ENCODE measurements at places on chromosomes 2 and 18. TPM values are rescaled to one million over a fixed set of nuclear protein-coding genes. Genes with fewer than 3 reads are reported as not detected.

DNA sequence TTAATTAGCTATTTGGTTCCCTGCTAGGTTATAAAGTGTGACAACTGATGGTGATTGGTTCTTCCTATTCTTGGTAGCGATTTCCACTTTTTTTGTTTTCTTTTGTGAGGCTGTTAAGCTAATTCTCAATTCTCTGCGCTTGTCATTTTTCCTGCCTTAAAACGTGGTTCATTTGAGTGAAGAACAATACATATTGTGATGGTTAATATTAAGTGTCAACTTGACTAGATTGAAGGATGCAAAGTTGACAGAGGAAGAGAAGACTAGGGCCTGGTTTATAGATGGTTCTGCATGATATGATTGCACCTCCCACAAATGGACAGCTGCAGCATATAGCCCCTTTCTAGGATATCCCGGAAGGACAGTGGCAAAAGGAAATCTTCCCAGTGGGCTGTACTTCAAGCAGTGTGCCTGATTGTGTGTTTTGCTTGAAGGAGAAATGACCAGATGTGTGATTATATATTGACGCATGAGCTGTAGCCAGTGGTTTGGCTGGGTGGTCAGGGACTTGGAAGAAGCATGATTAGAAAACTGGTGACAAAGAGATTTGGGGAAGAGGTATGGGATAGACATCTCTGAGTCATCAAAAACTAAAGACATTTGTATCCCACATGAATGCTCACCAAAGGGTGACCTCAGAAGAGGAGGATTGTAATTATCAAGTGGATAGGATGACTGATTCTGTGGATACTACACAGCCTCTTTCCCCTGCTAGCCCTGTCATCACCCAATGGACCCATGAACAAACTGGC, 39.4 kb upstream of the ZNF804A start:
- DNase-seq: no peak

- no peak for DNase-seq
Measured at GRCh38 chr2:42404676-42405075, 43.7 kb upstream of the COX7A2L start.

DNA sequence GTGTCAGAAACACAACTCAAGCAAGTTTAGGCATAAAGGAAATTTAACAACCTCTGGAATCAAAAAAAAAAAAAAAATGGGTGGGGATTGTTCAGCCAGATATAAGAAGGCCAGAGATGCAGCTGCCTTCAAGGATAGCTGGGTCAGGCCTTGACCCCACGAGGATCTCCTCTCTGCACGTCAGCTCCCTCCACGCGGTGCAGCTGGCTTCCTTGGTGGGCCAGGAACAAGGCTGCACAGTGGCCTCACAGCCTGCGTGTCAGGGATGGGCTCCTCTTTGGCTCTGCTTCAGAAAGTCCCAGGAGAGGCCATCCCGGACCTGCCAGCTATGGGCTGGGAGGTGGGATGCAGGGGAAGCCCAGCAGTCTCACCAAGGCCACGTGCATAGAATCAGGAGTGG, 55.5 kb downstream of the TIMM21 start:
- no peak for DNase-seq

HES6 gene
- total RNA-seq: 222 TPM

DNA sequence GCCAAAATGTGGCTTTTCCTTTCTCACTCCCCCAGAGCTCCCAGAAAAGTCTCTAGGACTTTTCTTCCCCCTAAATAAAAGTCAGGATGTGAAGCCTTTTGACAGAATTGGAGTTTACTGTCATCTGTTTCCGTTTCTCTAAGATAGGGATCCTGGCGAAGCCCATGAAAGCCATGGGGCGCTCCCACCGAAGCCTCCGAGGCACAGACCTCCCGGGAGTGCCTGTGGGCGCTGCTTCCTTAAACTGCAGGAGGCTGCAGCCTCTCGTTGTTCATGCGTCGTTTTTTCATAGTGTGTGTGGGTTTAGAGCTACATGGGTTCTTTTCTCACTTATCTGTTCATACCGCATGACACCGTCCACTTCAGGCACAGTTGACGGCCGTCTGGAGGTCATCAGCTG, 56.8 kb downstream of the ASAP2 start:
- DNase-seq: no peak

DNA sequence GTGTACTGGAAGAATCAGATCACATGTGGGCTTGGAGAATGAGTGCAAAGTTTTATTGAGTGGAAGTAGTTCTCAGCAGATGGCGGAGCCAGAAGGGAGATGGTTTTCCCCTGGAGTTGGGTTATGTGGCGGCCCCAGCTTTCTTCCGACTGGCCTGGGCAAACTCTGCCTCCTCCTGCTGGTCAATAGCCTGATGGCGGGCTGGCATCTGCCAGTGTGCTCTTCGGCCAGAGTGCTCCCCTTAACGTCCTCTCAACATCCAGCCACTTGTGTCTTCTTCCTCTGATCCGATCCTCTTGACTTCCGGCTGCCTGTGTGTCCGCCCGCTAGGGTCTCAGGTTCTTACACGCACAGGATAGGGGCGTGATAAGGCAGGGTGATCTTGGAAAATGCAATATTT, 741.3 kb downstream of the RNF144A start:
- DNase-seq: no peak

DNA sequence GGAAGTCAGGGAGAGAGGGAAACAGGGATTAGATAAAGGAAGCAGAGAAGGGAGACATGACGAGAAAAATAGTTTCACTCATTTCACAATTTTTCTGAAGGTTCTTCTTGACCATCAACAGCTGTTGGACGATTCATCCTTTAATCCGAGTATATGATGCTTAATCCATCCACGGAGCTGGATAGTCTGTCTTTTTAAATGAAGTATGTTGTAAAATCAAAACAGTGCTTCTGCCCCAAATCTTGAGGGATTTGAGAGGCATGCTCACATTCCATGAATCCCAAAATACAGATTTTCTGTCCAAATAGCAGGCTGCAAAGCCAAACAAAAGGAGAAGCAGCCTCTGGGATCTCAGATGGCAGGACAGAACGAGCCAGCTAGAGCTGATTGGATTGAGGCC, 47.5 kb downstream of the EPAS1 start:
- no peak for DNase-seq

TUBB8B gene
- total RNA-seq: not detected

SF3B1 gene
- 288 TPM for total RNA-seq

DNA sequence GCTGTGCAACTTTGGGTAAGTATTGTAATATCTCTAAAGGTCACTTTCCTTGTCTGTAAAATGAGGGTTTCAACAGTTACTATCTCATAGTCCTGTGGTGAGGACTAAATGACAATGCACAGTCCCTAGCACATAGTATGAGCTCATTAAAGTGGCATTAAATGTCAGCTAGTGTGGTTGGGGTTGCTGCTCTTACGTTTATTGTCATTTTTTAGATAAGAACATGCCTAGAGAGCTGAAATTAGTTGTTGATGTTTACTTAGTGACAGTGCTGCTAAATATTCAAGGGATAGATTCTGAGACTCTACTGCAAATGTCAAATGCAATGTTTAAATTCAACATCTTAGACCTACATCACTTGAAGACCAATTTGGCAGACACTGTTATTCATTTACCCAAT, 356.1 kb upstream of the ETAA1 start:
- DNase-seq: no peak

GRCh38 chr2:98219152-98219551, 127.1 kb upstream of the CNGA3 start:
- no peak for DNase-seq

TCF23 gene
- not detected for total RNA-seq

DNA sequence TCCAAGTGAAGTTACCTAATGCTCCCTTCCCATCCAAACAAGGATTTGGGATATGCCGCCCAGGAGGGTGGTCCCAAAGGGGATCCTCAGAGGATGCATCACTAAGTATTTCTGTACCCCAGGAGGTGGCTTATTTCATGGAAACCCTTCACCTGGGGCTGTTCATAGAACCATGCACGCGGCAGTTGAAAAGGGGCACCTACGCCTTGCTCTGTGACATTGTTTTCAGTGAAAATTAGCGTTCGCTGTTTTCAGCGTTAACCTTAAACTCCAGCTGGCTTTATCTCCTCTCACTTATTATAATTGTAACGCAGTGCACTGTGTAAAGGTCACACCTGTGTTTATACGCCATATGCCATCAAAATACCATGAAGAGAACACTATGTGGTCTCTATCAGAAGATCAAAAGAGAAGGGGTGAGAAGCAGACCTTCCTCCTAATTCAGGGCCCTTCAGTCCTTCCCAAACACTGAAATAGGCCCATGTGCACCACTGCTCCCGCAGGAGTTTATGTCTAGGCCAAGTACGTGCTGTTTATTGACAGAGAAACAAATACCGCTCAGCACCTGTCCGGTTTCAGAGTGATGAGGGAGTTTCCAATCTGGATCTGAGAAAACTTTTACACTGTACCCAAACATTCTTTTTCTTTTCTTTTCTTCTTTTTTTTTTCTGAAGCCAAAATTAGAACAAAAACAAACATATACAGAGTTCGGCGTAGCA, 162.1 kb downstream of the BCL2 start:
- DNase-seq: no peak

- no peak for DNase-seq
Measured at GRCh38 chr18:57953883-57954282, 90.1 kb upstream of the NEDD4L start.

DNA sequence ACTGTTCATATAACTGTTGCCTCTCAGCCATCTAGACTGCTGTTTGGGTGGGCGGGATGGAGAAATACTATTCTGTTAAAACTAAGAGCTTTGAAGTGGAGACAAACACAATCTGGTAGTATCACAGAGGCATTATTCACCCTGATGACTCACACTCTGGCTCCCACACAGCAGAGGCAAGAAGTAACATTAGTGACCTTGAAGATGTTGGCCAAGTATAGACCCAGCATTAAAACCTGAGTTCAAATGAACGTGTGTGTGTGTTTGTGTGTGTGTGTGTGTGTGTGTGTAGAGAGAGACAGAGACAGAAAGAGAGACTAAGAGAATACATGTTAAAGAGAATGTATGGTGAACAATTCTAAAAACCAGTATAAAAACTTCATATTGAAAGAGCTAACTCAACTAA, 22.5 kb upstream of the ACVR1 start:
- DNase-seq: peak; percentile 40

ZSWIM2 gene
- not detected for total RNA-seq

- no peak for DNase-seq
Measured at GRCh38 chr2:172173174-172173706, 70.5 kb upstream of the DLX2 start.

DNA sequence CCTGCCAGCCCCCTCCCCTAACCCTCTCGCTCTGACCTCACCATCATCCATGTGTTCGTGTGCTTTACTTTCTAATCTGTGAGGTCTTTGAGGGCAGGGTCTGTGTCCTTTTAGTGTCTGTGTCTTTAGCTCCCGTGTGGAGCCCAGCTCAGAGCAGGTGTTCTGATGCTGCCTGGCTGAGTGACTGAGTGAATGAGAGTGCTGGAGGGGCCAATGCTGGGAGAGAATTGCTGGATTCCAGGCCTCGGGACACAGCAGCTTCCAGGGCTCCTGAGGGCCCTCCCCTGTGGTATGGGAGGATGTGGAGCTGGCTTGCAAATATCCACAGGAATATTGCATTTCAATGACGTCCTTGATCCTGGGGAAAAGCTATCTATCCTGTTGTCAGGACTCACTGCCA, 160.6 kb downstream of the ANKRD30B start:
- no peak for DNase-seq

GRCh38 chr2:211162911-211163310, 606.5 kb downstream of the CPS1 start:
- DNase-seq: no peak

MYCN gene
- 9.6 TPM for total RNA-seq

DNA sequence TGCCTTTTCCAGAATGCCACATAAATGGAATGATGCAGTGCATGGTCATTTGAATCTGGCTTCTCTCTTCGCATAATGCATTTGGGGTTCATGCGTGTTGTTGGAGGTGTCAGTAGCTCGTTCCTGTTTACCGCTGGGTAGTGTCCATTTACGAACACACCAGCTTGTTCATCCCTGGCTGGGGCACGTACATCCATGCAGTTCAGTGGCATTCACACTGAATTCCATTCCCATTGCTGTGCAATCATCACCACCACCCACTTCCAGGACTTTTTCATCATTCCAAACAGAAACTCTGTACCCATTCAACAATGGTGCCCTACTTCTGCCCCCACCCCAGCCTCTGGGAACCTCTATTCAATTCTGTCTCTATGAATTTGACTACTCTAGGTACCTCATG, 14.7 kb upstream of the CIDEA start:
- no peak for DNase-seq

KIAA2012 gene
- total RNA-seq: not detected

PSTPIP2 gene
- 7.3 TPM for total RNA-seq

GRCh38 chr2:127520424-127520823, 5.9 kb downstream of the IWS1 start:
- DNase-seq: no peak

DNA sequence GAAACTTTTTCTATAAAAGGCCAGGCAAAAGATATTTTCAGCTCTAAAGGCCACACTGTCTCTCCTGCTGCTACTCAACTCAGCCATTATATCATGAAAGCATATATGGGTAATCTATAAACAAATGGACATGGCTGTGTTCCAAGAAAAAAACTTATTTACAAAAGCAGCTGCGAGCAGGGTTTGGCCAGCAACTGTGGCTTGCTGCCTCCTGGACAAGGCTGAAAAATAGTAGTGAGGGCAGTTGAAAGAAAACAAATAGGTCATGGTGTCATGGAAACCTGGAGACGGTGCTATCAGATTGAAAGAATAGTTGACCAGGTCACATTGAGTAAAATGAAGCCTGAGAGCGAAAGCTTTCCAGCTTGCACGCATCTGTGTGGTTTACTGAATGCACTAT, 89.2 kb upstream of the LRATD1 start:
- DNase-seq: peak; percentile 49

DNA sequence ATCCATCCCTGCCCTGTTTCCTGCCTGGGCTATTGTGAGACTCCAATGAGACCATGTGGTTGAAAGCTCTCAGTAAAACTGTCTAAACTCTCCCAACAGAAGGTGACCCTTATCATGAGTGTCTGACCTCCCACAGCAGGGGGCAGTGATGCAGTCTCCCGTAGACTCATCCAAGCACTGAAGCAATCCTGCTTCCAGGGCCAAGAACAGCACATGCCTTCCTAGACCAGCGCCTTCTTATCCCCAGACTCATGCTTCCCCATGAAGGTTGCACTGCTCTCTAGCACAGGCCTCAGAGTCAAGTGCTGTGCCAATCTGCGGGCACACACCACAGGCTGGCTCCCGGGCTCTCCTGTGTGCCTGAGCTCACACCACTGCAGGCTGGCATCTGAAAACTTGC, 112.3 kb downstream of the TNS1 start:
- DNase-seq: no peak

- DNase-seq: no peak
Measured at GRCh38 chr2:66452917-66453316, 18.0 kb downstream of the MEIS1 start.

DNA sequence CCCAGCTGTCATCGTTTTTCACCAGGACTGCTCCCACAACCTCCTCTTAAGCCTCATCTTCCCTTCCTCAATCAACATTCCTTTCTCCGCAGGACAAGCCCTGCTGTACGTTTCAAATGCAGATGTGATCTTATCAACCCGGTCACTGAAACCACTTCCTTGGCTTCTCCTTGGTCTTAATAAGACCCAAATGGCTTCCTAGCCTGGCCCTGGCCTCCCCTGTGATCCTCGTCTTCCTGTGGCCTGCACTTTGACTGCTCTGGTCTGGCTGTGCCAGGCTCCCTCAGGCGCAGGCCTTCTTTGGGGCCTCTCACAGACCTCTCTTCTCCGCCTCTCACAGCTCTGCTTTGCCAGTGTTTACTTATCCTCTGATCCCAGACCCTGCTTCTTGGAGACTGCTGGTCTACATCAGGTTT, 4.7 kb upstream of the ADNP2 start:
- no peak for DNase-seq

All from stomach (tissue), 19 donors.